Stromal cell of bone marrow (primary cell): ENCODE measurements at places on chromosomes 7 and 10.

GRCh38 chr10:119522747-119523426, 19.6 kb downstream of the RGS10 start:
- DNase-seq = no peak

GRCh38 chr7:15686295-15686956, at the start of gene MEOX2:
TSS of gene MEOX2 (minus strand) at chr7:15686683. CDS start at chr7:15686402, 281 bp downstream.
- DNase-seq = peak; percentile 81

GRCh38 chr10:8088504-8088903, 34.0 kb downstream of the GATA3 start:
- no peak for DNase-seq

GRCh38 chr7:26543951-26544350, 252.3 kb downstream of the SNX10 start:
- DNase-seq = no peak

- peak; percentile 4 for DNase-seq
These were observed 101.2 kb upstream of the ZNF746 start for GRCh38 chr7:149598721-149599308.

DNA sequence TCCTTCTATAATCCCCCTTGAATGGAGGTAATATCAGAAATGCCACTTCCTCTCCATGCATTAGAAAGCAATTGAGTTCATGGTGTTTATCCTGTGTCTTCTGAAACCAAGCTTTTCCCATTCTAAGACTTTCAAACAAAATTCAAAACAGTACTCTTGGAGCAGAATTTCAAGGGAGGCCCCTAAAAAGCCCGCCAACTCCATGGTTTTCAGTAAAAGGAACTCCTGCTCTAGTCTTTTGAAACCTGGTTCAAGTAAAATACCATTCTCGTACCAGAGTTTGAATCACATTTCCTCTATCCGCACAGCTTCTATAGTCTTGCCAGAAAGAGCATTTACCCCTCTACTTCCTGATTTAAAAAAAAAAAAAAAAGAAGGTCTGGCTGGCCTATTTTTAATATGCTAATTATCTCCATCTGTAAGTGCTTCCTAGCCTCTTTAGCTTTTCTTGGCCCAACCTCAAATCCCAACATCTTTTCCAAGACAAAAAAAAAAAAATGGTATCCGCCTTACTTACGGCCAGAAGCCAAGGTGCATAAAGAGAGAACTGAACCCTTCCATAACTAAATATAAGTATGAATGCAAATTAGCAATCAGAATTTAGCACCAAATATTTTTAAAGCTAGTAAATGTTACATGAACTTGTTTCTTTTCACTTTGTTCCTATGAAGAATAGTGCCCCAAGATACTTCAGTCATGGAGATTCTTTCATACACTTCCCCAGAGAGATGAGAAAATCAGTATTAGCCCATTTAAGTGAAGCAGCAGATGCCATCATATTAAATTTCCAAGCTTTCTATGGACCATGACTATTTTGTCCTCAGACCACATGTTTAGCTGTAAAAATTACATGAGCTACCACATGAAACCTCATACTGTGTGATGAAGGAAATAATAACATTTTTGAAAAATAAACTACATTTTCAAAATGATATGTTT, 199.9 kb upstream of the FAM3C start:
- DNase-seq = no peak
